NCI-H510A (cell line): ENCODE measurements at places on chromosomes 7 and 10.

- no peak for DNase-seq
These were observed 87.9 kb downstream of the RNF216 start for GRCh38 chr7:5693529-5693928.

DNA sequence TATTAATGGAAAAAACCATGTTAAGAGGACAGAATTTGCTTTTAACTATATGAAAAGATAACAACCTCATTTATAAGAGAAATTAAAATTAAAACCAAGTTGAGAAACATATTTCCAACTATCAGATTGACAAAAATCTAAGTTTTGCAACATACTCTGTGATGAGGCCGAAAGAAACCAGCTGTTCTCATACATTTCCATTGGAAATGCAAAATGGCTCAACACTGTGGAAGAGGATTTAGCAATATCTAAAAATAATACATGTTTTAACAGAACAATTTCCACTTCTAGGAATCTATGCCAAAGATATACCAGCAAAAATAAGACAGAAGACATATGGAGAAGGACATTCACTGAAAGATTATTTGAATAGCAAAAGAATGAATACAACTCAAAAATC, 268.8 kb downstream of the DYNC1I1 start:
- no peak for DNase-seq

DNA sequence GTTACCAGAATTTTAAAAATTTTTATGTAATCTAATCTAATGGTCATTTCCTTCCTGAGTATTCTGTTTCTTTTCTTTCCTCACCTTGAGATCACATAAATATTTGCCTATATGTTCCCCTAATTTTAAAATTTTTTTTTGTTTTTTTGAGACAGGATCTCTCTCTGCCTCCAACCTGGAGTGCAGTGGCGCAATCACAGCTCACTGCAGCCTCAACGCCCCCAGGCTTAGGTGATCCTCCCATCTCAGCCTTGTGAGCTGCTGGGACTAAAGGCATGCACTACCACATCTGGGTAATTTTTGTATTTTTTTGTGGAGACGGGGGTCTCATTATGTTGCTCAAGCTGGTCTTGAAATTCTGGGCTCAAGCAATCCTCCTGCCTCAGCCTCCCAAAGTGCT, 4.1 kb upstream of the PROSER2 start:
- DNase-seq: no peak

DNA sequence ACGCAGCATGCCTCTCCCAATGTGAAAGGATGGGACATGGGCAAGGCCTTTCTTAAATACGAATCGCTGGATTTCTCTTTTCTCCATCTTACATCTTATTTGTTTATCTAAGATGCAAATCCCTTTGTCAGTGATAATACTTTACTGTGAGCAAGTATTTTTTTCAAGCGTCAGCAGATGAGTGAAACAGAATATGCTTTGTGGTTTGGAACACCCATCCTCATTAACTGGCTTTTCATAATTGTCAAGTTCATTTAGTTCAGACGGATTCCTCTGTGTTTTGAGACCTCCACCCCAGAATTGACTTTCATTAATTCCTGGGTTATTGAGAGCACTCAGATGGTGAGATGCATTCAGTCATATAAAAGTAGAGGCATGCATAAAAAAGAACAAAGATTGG, 149.8 kb downstream of the NSUN6 start:
- DNase-seq: no peak

- DNase-seq: no peak
These were observed 116.4 kb upstream of the PPIF start for GRCh38 chr10:79230850-79231249.

DNA sequence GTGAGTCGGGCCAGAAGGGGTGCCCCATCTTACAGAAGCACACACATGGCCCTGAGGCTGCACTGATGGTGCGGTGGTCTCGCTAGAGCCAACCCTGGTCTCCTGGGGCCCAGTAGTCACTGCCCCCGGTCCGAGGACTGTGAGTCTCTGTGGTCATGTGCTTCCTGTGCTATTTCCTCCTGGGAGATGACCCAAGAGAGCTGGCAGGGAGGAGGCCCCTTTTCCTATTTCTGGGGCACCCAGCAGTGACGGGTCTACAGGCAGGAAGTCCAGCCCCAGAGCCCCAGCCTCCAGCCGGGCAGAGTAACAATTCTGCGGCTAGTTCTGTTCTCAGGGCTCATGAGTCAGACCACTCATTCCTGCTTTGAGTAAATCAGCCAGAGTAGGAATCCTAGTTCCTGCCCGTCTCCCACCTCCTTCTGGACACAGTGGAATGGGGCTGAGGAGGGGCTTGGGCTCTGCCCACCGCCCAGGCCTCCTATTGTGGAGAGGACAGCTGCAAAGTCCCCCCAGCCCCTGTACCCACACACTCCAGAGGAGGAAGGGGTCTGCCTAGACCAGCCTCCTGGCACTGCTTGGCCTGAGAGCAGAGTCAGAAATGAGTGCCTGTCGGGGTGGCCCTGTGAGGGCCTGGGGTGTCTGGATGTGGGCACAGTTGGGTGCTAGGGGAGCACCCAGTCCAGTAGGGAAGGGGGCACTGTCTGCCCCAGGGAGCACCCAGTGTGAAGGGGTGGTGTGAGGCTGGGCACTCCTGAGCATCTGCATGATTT, 80.5 kb upstream of the PPIF start:
- no peak for DNase-seq

DNA sequence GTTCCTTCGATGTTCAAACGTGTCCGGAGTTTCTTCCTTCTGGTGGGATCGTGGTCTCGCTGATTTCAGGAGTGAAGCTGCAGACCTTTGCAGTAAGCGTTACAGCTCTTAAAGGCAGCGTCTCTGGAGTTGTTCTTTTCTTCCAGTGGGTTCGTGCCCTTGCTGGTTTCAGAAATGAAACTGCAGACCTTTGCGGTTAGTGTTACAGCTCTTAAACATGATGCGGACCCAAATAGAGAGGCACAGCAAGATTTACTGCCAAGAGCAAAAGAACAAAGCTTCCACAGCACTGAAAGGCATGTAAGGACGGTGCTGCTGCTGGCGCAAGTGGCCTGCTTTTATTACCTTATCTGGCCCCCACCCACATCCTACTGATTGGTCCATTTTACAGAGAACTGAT, 931.4 kb downstream of the IPMK start:
- DNase-seq: no peak

- DNase-seq: no peak
These were observed 36.3 kb downstream of the SUFU start for GRCh38 chr10:102540023-102540422.

DNA sequence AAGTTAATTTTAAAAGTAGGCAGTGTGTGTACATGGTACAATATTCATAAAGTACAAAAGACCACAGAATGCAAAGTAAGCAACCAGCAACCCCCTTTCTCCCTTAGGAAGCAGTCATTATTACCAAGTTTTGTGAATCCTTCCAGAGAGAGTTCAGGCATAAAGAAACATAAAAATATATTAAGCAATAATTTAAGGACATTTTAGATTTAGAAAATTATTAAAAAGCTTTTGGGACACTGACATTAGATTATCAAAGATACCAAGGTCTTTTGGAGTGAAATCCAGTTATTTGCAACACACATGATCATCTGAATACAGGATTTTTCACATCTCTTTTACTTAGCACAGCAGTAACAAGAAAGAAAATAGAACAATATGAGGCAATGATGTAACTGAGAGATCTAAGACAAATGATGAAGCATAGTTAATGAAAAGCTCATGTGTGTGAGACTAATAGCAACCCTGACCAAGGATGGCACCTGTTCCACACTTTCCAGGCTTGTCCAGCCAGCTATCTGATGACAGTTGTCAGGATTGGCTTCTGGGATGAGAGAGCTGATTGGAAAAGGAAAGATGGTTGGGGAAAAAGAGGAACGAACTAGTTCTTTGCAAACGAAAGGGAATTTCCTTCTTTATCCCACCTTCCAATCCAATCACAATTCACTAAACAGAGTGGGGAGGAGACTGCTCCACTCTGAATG, 115.5 kb upstream of the LAMB4 start:
- DNase-seq: no peak

GRCh38 chr10:70575486-70575873, 27.1 kb downstream of the PRF1 start:
- no peak for DNase-seq

- DNase-seq: no peak
These were observed 222.0 kb downstream of the ADK start for GRCh38 chr10:74373059-74373458.

DNA sequence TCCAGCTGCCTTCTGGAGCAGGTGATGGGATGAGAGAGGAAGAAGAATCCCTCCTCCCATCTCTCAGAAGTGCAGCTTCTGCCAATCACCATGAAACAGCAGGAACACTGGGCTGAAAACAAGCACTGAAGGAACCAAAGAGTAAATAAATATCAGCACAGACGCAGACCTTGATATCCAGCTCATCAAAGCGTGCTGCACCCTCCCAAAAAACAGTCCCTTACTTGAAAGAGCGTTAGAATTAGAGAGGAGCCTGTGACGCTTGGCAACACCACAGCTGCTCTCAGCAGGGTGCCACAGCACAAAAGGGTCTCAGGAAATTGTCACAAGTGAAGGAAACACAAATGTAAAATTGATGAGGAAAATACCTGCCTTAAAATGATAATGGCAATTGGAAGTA, 39.5 kb downstream of the KLF6 start:
- DNase-seq: no peak

- DNase-seq: no peak
These were observed 34.0 kb upstream of the SH2D4B start for GRCh38 chr10:80503584-80504157.

DNA sequence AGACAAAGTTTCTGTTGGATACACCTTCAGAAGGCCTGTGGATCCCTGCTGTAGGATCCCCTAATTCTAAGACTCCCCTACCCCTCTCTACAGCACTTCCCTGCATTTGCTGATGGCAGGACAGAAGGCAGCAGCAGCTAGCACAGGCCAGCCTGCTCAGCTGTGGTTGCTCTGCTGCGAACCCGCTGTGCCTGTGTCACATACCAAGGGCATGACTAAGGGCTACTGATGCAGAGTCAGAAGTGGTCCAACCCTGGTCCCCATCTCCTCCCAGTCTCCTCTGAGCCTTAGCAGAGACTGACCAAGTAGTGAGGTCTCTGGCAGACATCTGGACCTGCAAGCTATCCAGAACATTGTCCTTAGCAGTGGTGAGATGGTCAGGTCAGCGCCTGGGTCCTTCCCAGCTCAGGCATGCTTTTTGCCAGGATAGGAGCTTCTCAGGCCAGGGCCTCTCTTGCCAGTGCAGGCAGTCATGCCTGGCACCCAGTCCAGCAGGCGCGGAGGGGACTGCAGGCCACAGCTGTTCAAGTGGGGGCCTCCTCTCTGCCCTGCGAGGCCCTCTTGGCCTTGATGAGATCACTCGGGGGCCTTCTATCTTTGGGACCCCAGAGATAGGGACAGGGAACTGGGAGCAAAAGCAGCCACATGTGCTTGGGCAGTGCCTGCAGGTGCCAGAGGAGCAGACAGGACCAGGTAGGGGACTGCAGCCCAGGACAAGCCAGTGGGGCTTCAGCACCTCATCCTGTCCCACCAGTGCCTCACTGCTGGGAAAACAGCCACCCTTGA, 146.4 kb downstream of the ZNF248 start:
- no peak for DNase-seq

- no peak for DNase-seq
These were observed 49.1 kb downstream of the SRPK2 start for GRCh38 chr7:105339404-105340323.
